ENCODE measurements at places on chromosomes 6 and 20.

DNA sequence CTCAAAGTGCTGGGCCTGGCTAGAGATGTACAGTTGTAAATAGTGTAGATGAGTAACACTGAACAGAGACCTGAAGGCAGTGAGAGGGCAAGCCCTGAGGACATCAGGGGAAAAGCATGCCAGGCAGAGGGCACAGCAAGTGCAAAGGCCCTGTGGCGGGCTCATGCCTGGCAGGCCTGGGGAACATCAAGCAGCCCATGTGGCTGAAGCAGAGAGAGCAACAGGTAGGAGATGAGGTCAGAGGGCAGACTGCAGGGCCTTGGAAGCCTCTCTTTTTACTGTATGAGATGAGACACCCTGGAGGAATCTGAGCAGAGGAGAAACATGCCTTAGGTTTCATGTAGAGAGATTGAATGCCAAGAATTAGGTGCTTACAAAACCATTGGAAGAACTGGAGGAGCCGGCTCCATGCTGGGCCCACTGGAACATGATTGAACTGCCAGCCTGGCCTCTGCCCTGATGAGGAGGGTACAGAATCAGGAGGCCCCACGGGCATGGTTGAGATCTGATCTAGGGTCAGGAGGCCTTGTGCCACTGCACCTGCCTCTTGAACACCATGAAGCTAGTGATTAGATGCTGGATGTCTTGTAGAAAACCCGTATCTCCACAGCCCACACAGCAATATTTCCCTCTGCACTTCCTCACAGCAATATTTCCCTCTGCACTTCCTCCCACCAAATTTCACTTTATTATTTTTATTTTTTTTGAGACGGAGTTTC, 5.9 kb upstream of the HMGA1 start:
- no peak for DNase-seq

- no peaks in the 10 kb centered on the region for H3K36me3 ChIP-seq
- no peak for DNase-seq
- peaks cover 9% of the 10 kb centered on the region for H3K4me1 ChIP-seq
- H3K27ac ChIP-seq: no peak overlapping the region
These were observed 29.7 kb upstream of the CD93 start for GRCh38 chr20:23115822-23116221.

GRCh38 chr6:43899830-43900229, 129.8 kb downstream of the VEGFA start:
- DNase-seq: no peak
- H3K4me1 ChIP-seq: no peaks in the 10 kb centered on the region
- no peaks in the 10 kb centered on the region for H3K27me3 ChIP-seq
- H3K27ac ChIP-seq: no peak overlapping the region

GRCh38 chr20:36411861-36412454, 105.8 kb downstream of the DLGAP4 start:
- H3K27me3 ChIP-seq: no peaks in the 10 kb centered on the region
- no peaks in the 10 kb centered on the region for H3K4me1 ChIP-seq
- H3K36me3 ChIP-seq: no peaks in the 10 kb centered on the region
- H3K4me3 ChIP-seq: no peak overlapping the region
- no peak overlapping the region for H3K27ac ChIP-seq

- DNase-seq: no peak
- H3K4me1 ChIP-seq: no peaks in the 10 kb centered on the region
- no peak overlapping the region for H3K4me3 ChIP-seq
- no peaks in the 10 kb centered on the region for H3K36me3 ChIP-seq
- H3K27me3 ChIP-seq: no peaks in the 10 kb centered on the region
- no peak overlapping the region for H3K27ac ChIP-seq
These were observed 108.4 kb upstream of the MAP3K7 start for GRCh38 chr6:90695316-90695715.

Data from gastrocnemius medialis (tissue), 4 donors.